RKO (cell line): ENCODE measurements at places on chromosomes 6 and 20.

DNA sequence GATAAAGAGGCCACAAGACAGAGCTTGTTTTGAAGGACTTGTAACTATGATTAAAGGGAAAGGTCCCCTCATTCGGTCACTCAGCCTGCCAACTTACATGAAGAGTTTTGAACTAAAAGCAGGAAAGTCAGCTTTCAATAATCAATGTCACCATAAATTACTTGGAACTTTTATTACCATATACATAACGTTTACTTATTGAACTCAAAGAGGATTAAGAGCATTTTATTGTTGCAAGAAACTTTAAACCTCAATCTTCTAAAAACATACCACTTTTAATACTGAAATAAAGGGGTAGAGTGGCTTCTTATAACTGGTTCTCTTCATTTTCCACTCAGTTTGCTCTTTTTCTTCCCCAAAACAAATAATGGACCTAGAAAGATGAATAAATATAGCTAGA lies 65.1 kb downstream of the CNKSR3 start:
- DNase-seq, result no peak

GRCh38 chr20:36717657-36718056 lies 28.2 kb downstream of the NDRG3 start:
- DNase-seq, result no peak

- no peak for DNase-seq
Observed at GRCh38 chr6:133594652-133595110, 294.2 kb upstream of the TCF21 start.

DNA sequence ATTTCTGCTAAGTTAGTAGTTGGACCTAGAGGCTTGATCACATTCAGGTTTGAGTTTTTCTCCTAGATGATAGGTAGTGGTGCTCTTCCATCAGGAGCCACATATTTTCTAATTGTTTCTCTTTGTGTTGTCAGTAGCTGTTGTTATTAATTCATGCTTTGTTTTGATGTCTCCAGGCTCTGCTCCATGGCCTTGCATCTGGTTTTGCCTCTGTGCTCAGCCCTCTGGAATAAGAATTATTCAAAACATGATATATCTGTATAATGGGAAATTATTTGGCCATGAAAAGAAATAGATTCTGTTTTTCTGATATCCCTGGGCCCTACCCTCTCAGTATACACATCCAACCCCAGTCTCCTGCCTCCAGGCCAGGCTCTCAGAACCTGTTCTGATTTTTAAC lies 184.8 kb downstream of the CDC5L start:
- DNase-seq, result no peak

DNA sequence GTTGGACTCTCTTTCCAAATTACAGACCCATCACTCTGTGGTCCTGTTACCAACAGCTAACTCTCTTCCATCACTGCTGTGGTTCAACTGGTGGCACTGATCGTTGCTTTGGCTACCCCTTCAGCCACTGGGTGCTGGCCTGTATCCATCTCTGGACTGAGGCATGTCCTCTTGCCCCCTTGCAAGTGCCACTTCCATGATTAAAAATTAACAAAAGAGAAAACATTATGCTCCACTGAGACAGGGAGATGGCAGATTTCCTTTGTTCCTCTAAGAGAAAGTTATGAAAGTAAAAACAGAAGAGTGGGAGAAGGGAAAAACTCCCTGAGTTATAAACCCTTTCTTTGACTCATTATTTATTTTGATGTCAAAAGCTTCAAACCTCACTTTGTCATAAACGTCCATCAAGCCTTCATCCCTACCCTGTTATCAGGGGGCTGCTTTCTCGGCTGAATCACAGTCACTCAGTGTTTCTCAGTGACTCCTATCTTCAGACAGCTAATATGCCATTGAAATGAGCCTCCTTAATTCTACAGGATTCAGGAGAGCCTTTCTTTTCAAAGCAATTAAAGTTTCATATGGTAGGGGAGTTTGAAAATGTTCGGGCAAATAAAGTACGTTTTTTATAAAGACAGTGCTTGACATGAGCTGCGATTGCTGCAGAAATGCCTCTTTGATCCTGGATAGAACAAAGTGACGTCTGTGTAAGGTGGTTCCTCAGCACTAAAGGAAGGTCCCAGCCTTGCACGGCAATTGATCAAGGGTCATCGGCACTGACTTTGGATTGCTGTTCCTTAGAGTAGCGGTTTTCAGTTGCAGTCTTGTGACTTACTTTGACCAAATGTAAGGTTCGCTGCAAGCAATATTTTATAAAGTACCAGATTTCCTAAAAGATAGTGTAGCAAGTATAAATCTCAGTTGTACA lies 49.9 kb upstream of the PBOV1 start:
- no peak for DNase-seq

- DNase-seq, result peak; percentile 90
Observed at GRCh38 chr6:159968295-159969203, at the start of gene IGF2R. IGF2R (plus strand) TSS chr6:159969082; CDS start chr6:159969247, 165 bp downstream.

DNA sequence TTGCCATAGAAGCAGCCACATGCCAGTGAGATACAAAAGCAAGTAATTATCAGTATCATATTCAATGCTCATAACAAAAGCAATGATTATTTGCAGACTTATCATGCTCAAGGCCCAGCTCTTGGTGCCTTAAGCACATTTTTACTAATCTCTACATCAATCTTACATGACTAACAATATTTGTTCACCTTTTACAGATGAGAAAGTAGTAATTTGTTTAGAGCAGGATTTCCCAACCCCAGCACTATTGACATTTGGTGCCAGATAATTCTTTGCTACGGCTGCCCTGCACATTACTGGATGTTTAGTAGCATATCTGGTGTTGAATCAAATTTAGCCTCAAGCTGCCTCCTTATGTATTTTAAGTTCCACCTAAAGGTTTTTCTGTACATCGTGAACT lies 19.0 kb upstream of the DOK5 start:
- DNase-seq, result no peak

- peak; percentile 1 for DNase-seq
Observed at GRCh38 chr6:147508866-147509608, 547 bp downstream of the SAMD5 start.

- DNase-seq, result no peak
Observed at GRCh38 chr6:166587631-166588413, 1.3 kb upstream of the RAMACL start.

GRCh38 chr6:2534406-2535042 lies 216.2 kb downstream of the MYLK4 start:
- no peak for DNase-seq

DNA sequence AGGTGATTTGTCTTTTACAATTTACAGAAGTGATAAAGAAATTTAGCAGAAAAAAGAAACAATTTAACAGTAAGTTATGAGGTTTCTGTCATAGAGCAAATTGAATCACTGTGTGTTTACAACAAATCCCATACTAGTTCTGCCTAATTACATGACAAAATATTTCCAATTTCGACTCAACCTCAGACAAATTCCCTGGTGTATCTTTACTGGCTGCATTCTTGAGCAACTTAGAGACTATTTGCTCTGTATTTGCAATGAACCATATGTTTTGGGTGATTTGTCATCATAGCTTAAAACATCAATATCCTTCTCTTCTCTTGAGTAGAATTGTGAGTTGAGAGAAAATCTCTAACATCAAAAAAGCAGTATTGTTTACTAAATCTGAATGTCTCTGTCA lies 128.7 kb downstream of the SIM1 start:
- DNase-seq, result no peak

DNA sequence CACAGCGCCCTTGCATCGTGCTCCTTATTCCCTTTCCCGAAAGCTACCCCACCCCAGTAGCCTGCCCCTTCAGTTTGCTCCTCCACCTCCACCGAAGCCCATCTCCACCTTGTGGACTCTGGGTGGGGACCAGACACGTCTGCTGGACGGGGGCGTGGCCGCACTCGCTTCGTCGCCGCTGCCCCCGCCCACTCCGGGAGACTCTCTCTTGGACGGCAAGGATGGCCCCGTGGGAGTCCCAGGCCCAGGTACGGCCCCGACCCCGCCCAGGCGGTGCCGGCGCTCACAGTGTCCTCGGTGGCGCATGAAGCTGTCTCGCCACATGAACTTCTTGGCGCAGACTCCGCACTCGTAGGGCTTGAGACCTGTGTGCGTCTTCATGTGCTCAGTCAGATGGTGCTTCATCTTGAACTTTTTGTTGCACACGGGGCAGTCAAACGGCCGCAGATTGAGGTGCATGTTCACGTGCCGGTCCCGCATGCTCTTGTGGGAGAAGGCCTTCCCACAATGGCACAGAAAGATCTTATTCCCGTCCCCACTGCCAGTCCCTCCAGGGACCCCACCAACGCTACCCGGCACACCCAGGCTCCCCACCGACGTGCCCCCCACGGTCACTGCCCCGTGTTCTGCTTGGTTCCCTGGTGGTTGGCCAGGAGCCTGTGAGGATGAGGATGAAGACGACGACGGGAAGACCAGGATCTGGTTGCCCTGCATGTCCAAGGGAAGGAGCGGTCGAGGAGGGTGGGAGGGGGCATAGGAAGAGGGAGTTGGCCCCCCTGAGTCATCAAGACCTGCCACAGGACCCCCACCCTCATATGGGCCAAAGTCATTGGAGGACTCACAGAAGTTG lies 1.3 kb upstream of the TAPBP start:
- no peak for DNase-seq

DNA sequence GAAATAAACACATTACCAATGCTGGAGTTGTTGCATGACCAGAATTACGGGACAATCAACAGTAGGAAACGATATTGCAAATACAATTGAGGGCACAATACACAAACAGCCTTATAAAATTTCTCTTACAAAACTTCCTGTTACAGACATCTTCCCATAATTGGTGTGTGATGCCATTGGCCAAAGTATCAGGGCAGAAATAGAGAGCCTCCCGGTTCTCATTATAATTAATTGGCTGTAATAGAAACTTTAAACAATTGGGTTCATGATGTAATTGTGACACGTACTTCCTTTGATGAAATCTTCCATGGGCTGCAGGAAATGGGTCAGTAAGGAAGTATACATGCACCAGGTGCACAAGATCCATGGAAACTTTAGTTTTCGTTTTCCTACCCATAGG lies 40.3 kb upstream of the RALGAPA2 start:
- DNase-seq, result no peak

- no peak for DNase-seq
Observed at GRCh38 chr6:130047088-130047995, 29.0 kb downstream of the L3MBTL3 start.

DNA sequence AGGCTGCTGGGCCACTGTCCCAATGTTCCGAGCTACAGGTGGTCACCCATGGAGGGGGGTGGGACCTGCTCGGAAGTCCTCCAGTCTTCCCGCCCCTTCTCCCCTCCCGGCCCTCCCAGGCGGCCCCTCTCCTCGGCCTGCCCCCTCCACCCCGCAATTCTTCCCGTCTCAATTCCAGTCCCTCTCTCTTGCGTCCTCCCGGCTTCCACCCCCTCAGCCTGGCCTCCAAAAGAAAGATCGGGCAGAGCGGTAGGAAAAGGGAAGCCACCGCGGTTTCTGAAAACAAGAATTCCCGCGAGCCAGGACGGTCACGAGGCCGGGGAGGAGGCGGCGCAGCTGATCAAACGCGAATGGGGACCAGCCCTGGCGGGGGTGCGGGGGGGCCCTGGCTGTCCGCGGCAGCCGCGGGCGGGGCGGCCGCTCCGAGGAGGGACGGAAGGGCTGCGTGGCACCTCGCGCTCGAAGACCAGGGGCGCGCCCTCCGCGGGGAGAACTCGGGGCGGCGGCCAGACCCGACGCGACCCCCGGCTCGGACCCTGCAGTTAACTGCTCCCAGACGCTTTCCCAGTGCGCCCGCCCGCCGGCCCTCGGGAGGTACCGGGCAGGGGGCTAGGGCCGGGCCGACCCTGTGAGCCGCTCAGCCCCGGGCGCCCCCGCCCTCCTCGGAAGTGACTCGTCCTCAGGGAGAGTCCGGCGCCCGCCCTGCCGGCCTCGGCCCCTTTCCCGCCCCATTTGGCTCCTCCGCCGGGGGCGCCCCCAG lies 1.0 kb downstream of the PXDC1 start:
- DNase-seq, result no peak

- DNase-seq, result no peak
Observed at GRCh38 chr20:32444474-32445220, 86.5 kb downstream of the ASXL1 start.

- DNase-seq, result no peak
Observed at GRCh38 chr6:118680452-118681095, 29.2 kb upstream of the CEP85L start.

DNA sequence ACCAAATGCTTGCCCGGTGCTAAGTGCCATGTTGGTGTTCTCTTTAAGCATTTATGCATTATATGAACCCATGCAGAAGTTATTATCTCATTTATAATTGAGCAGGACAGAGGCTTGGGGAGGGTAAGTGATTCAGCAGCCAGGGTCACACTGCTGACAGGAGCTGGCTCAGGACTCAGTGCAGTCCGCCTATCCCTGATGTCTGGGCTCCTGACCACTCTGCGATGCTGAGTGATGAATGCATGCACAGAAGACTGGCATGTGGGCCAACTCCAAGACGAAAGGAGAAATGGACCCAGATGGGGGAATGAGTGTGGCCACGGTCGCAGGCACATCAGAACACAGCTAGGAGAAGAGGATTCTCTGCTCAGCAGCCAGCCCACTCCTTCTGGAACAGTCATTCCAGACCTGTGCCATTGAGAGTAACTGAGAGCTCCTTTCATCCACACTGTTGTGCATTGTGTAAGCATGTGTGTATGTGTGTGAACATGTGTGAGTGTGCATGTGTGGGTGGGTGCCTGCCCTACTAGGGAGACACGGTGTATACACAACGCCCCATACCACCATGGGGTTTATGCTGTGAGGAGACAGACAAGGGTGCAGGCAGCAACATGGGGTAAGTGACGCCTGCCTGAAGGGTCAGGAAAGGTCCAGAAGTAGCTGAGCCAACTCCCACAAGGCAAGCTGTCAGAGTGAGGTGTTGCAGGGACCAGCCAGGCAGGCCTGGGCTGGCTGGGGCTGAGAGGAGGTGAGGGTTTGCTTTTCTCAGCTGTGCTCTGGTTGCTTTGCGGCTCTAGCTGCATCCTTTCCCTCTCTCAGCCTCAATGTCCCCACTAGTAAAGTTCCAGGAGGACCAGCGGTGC lies 97.8 kb upstream of the PMEPA1 start:
- DNase-seq, result no peak

- DNase-seq, result no peak
Observed at GRCh38 chr6:163284151-163284550, 130.4 kb upstream of the QKI start.

GRCh38 chr6:20658053-20658452 lies 123.8 kb downstream of the CDKAL1 start:
- no peak for DNase-seq

DNA sequence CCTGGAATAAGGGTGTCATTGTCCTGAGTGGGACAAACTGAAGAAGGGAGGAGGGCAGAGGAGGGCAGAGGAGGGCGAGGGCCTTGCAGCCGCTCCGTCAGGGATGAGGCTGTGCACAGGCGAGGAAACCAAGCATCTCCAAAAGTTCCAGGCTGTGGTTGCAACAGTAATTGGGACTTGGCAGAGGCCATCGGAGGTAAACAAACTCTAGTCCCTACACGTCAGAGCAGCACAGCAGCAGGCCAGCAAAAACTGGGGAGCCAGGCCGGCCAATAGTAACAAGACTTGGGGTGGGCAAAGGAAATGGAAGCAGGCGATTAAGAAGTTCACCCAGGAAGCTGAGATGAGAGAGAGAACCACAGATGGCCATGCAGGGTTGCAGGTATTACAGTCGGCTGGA lies 142.8 kb downstream of the SMOC2 start:
- no peak for DNase-seq

GRCh38 chr20:23161968-23162696 lies 76.0 kb upstream of the CD93 start:
- DNase-seq, result peak; percentile 24
